ENCODE measurements at places on chromosomes 2 and 18.

GRCh38 chr18:79926715-79927606, 24.5 kb downstream of the SLC66A2 start:
- no peak for DNase-seq

GRCh38 chr18:10015288-10015701, 101.5 kb downstream of the VAPA start:
- DNase-seq = no peak

- no peak for DNase-seq
Measured at GRCh38 chr2:215052404-215052803, 86.0 kb downstream of the ABCA12 start.

DNA sequence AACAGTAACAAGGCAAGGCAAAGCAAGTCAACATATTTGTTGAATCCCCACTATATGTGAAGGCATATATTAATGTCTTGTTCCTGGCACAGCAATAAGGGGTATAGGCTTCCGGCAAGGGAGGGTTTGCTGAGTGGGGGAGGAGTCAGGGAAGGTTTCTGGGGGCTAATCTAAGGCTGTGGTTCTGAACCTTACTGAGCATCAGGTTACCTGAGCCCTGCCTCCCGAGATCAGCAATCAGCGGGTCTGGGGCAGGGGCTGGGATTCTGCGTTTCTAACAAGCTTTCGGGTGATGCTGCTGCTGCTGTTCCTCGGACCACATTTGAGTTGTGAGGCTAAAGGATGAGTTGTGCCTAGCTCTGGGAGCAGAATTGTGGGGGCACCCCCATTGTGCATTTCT, 401.7 kb upstream of the SPRED2 start:
- DNase-seq = no peak

DNA sequence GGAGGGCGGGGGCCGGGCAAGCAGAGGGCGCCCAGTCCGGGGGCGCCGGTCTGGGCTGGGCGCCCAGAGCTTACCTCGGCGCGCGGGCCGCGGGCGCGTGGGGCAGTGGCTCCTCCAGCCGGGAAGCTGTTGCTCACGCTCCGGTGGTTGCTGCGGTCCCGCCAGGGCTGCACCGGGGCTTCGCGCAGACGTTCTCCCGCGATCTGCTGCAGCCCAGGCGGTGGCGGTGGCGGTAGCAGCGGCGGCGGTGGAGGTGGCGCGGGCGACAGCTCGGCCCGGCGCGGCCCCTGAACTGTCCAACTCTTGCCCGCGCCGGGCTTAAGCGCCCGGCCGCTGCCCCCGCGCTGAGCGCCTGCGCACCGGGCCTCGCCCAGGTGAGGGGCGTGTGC, 391 bp downstream of the ZNF385B start:
- DNase-seq = no peak

DNA sequence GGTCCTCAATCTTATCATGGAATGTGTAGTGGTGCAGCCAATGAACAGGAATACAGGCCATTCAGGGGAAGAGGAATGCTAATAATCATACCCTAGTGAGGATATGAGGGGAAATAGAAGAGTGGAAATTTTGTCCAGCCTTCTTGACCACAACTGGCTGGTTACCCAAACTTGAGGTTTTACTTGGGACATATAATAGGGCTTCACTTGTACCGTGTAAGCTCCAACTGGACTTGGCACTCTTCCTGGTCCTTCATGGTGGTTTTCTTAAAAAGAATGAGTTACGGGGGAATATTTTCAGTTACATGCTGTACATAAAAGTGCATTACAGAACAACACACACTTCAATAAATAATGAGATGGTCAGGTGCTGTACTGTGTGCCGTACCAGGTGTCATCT, 234.9 kb upstream of the RASGRP3 start:
- DNase-seq = no peak

DNA sequence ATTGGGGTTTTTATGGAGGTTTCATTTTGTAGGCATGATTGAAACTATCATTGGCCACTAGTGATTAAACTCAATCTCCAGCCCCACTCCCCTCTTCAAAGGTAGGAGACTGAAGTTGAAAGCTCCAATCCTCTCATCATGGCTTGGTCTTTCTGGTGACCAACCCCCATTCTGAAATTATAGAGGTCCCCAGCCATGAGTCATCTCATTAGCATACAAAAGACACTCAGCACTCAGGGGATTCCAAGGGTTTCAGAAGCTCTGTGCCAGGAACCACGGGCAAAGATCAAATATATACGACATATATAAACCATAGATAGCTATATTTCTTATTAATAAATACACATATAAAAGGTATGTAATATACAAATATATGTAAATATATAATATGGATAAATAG, 256.0 kb upstream of the POU3F3 start:
- DNase-seq = no peak

DNA sequence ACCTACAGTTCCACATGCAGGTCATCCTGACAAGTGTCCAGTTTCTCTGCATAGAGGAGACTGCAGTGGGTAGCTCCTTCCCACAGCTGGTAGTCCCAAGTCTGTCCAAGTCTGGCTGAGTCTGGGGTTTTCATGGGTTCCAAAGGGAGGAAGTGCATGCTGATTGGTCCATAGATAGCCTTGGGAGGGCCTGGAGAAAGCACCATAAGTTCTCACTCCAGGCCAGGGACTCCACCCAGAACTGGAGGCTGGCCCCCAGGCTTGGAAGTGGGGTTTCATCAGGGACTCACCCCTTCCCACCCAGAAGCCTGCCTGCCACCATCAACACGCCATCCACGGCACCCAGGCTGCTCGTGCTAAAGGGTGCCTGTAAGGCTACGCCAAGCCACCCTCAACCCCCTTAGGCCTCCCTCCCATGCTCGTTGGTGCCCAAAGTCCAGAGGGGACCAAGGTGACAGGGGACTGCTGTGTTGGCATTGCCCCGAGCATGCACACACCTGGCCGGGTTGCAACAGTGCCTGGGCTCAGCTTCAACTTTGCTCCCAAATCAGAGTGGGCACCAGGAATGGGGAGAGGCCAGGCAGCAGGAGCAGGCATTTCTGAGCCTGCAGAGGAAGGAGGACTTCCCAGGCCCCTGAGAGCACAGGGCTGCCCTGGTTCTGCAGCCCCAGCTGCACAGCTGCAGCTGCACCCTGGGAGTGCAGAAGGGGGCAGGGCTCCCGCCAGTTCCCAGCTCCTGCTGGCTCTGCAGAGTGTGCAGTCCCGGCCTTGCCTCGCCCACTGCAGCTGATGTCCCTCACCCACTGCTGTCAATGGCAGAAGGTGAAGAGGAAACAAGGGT, 116.5 kb upstream of the MAP2 start:
- no peak for DNase-seq

GRCh38 chr18:76514573-76514972, 19.5 kb upstream of the ZNF516 start:
- DNase-seq = no peak

DNA sequence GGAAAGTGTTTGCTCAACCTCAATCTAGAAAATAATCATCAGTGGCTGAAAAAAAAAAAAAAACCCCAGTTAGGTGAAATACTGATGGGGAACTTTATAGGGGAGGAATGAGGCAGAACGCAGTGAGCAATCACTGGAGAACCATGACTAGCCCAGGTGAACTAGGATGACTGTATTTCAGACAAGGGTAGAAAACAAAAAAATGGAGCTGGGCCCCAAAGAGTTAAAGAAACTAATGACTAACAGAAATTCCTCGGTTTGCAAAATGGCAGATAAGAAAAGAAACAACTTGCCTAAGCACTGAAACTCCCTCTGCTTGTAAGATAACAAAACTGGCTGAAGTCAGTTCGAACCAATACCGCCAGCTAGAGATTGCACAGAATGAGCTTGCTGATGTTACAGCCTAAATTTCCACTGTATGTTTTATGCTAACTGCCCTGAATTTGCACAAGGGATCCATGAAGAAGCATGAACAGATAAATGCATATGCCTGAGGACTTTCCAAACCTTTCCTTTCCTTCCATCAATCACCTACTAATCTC, 245.9 kb downstream of the METTL4 start:
- DNase-seq = no peak

DNA sequence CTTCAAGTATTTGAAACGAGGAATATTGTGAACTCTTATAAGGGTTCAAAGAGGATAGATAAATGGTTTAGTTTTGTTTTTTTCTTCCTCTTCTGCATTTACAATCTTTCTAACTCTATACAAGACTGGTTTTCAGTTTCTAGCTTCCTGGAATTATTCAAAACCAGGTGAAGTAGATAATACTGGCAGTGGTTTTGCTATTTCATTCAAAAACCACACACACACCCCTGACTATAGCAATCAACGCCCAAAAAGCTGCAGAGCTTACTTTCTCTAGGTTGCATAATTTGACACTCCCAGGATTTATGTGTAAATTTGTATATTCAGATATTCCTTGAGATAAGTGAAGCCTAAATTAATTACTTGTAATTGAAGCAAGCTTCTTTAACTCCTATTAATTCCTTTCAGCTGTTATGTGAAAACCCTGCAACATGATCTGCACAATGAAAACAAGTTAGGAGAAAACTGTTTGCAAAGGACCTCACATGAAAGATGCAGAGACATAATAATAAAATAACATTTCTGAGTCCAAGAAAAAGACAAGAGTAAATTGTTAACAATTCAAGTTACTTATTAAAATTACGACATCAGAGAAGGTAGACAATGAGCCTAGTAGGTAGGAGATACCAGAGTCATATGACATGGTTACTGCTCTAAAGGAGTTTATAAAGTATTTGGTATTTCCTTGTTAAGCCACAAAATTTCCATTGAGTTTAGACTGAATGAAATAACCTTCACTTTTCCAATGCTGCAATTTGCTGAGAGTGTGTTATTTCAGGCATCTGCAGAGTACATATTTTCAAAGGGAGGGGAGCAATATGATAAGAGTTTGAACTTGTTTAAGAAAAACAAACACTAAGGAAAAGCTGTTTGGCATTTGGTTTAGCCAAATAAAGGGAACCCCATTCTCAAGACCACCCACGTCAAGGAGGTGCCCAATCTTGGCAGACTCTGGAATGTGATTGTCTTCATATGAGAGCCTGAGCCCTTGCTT, 1.6 kb upstream of the NFE2L2 start:
- DNase-seq = peak; percentile 15

DNA sequence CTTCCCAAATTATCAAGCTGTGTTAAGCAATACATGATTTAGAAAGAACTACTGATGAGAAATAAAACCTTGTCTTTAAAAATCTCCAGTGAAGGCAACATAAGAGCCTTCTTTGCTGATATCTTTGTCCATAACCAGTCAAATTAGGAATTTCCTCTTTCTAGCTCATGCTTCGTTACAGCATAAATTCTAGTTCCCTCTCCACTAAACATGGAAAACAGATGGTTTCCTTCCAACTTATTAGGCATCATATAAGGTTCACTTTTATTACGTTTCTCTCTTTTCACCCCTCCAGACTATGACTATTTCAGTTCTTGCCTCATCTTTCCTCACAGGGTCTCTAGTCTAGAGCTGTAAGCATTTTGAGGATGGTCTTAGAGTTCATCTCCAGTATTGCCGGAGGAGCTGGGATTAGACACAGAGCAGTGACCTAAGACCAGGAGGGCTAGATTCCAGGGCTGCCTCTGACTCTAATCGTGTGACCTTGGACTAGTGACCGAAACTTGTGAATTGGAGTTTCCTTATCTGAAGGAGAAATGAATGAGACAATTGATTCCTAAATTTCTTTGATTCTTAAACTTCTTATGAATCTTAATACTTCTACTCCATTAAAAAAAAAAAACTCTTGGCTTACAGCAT, 195.5 kb upstream of the APCDD1 start:
- no peak for DNase-seq

- DNase-seq = no peak
Measured at GRCh38 chr2:85886141-85886540, 2.6 kb downstream of the ST3GAL5 start.

DNA sequence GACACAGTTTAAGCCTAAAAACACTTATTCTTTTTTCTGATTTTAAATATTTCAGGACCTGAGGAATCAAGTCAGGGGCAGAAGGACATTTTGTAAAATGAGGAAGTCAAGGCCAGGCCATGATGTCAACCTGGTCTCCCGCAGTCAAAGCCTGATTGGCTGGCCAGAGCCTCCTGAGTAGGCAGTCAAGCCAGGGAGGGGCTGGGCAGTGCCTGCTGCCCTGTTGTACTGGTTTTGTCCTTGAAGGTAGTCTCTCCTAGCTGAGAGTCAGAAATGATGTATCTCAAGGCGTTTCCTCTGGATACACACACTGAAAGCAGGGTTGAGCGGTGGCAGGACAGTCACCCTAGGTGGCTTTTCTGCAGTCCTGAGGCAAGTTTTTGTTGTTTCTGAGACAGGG, 19.8 kb downstream of the CCT7 start:
- DNase-seq = no peak

DNA sequence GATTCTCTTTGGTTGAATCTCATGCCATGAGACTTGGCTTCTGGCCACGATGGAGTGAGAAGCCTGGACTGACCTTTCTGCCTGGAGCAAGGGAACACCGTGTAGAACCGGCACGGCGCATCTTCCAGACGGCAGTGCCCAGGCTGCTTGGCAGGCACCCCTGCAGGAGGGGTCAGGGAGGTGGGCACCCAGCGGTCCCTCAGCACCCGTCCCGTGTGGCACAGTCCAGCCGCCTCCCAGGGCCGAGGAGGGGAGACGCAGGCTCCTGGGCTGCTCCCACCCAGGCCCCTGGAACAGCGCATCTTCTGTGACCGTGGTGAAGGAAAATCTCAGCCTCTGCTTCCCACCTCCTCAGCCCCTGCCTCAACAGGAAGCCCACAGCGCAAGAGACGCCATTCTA, 95.7 kb downstream of the CMPK2 start:
- no peak for DNase-seq

DNA sequence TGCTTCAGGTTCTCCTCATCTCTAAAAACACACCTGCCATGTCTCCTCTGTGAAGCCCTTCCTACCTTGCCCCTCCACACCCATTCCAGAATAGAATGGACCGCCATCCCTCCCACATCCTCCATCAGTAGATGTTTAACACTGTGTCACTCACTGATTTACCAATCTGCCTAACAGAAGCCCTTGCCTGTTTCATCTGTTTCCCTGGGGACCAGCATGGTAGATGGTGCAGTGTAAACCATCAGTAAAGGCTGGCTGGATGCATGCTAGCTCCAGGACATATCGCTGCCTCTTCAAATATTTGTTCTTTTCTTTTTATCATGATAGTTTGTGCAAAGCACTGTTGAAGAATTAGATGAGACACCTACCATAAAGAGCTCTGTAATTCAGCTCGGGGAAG, 271.4 kb downstream of the PIEZO2 start:
- DNase-seq = no peak

GRCh38 chr18:31626409-31626808, 34.7 kb downstream of the TTR start:
- DNase-seq = no peak

DNA sequence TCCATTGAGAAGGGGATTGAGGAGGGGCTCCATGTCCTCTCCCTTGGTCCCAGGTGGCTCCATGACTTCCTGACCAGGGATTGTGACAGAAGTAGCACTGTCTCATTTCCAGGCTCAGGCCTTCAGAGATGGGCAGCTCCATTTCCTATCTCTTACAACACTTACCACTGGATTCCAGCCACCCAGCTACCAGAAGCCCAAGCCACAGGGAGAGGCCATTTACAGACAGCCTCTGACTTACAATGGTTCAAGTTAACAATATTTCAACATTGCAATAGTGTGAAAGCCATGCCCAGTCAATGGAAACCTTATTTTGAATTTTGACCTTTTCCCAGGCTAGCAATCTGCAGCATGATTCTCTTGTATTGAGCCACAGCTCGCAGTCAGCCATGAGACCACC, 164.9 kb upstream of the AGAP1 start:
- DNase-seq = no peak

Measured in SIG-M5 (cell line).